ENCODE measurements at places on chromosomes 1 and 21.

DNA sequence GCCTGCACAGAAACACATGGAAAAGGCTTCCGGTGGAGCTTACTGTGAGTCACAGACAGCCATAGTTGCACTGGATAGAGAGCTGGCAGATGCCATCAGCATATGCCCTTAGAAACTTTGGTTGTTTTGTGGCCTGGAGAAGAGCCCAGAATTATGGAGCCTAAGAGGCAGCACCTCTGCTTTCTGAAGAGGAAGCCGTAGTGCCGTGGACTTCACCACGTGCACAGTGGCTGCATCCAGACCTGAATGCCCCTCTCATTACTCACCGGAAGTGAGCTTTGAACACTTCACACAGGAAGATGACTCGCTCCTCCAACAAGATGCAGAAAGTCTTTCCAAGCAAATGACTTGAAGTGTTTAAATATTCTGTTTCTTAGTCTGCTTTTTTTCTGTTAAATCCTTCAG, 28.4 kb downstream of the JUN start:
- DNase-seq: peak; percentile 99

- DNase-seq: no peak
Measured at GRCh38 chr1:77926561-77927357, 38.3 kb downstream of the NEXN start.

- DNase-seq: peak; percentile 74
Measured at GRCh38 chr1:147717051-147717705, 43.2 kb downstream of the GJA5 start.

DNA sequence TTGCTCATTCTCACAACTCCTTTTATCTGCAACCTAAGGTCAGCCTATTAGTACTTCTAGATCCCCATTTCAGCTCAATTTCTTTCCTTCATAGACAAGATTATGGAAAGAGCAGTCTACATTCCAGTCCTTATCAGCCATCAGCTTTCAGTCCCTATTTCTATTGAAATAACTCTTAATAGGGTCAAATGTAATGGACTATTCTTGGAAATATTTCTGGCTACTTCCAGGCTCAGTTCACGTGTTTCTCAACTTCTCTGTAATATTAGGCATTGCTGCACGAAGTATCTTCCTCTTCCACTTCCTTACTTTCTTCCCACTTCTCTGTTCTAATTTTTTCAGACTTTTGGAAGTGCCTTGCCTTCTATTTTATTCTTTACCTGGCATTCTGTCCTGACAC, 232.9 kb upstream of the USP25 start:
- DNase-seq: no peak

GRCh38 chr1:207919523-207920170, 8.7 kb upstream of the CD34 start:
- no peak for DNase-seq

DNA sequence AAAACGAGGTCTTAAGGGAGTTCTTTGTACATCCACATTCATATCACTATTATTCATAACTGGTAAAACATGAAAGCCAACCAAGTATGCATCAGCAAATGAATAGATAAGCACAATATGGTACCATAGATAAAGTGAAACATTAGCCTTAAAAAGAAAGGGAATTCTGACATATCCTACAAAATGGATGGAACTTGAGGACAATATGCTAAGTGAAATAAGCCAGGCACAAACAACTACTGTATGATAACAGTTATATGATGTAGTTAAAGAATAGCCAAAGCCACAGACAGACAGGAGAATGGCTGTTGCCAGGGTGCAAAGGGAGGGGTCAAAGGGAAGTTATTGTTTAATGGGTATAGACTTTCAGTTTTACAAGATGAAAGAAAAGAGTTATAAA, 148.9 kb downstream of the EIF4G3 start:
- no peak for DNase-seq

DNA sequence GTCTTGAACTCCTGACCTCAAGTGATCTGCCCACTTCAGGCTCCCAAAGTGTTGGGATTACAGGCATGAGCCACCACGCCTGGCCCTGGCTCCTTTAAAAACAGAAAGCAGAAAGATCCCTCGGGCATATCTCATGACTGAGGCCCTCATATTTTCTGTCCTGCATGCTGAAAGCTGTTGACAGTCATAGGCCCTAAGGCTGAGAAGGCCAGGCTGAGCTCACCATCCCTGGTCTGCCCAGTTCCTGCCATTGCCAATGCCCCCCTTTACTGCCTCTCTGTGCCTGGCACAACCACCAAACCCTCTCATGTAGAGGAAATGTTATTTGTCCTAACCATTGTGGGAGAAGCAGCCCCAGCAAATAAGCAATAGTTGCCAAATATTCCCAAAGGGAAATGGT, 12.7 kb downstream of the CD34 start:
- no peak for DNase-seq

Measured in RCC 7860 (cell line).